ENCODE measurements at places on chromosomes 3 and 15.

GRCh38 chr3:23723930-23724329 is 81.8 kb upstream of the UBE2E1 start:
- peak; percentile 40 for DNase-seq

DNA sequence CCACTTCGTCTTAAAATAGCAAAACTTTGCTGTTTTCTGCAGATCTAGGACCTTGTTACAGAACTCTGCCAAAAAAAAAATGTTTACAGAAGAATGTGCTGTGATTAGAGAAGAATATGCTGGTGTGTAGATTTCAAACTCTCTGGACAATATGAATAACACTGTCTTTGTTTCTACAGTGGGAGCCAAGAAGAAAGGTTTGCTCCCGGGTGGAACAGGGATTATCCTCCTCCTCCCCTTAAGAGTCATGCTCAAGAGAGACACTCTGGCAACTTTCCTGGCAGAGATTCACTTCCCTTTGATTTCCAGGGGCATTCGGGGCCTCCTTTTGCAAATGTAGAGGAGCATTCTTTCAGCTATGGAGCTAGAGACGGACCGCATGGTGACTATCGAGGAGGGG is 27.3 kb downstream of the RBM6 start:
- DNase-seq = no peak

GRCh38 chr3:112046599-112046998 is 12.1 kb downstream of the TMPRSS7 start:
- no peak for DNase-seq

- no peak for DNase-seq
Measured at GRCh38 chr3:32089476-32089875, 16.9 kb upstream of the GPD1L start.

DNA sequence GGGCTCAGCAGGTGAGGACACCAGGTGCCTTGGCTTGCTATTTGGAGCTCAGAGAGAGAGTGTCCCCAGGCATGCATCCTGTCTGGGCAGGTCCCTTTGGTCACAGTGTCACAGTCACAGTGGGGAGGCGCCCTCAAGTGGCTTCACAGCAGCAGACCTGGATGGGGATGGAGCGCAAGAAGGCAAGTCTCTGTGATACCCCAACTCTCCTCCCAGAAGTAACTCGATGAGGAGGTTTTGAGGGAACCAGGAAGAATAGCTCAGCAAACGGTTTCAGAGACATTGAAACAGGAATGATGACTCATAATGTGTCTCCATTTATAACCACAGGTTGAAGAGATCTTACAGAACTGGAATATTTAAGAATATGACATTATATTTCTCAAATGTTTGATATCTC is 66.5 kb upstream of the SH3GL3 start:
- DNase-seq = peak; percentile 47

DNA sequence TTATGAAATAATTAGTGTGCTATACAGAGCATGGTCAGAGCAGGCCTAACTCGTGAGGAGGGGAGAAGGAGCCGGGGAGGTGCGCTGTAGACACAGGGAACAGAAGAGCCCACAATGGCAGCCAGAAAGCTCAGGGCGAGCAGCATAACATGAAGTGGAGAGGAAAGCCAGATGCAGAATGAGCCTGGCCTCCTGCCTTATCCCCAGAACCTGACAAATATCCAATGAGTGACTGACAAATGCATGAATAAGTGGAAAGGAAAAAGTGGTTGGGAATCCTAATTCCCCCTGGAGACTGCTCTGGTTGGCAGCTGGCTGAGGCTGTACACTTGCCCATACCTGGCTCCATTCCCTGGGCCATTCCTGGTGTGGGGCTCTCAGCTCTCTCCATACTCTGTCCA is 9.2 kb upstream of the MST1R start:
- DNase-seq = no peak

DNA sequence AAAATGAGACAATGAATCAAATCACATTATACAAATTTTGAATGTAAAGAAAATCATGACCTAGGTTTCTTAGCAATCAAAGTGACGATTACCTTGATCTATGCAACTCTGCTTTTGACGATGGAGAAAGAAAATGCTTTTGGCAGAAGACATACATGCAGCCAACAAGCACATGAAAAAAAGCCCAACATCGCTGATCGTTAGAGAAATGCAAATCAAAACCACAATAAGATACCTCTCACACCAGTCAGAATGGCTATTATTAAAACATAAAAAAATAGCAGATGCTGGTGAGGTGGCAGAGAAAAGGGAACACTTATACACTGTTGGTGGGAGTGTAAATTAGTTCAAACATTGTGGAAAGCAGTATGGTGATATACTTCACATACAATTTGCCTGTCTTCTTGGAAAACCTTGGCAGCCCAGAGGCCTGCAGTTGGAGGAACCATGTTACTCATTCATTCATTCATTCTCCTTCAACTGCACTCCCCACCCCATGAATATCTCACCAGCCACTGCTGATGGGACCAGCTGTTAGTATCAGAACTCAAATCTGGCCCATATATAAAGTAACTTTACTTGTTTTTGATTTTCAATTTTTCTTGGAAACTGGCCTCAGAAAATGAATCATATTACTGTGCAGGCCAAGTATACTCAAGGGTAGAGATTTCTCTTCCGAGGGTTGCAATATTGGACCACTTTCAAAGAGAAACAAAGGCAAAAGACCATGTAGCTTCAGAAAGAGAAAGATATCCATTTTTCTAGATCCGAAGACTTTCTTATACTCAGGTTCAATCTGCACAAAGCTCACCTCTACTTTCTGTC is 358.6 kb upstream of the ARHGEF26 start:
- no peak for DNase-seq

DNA sequence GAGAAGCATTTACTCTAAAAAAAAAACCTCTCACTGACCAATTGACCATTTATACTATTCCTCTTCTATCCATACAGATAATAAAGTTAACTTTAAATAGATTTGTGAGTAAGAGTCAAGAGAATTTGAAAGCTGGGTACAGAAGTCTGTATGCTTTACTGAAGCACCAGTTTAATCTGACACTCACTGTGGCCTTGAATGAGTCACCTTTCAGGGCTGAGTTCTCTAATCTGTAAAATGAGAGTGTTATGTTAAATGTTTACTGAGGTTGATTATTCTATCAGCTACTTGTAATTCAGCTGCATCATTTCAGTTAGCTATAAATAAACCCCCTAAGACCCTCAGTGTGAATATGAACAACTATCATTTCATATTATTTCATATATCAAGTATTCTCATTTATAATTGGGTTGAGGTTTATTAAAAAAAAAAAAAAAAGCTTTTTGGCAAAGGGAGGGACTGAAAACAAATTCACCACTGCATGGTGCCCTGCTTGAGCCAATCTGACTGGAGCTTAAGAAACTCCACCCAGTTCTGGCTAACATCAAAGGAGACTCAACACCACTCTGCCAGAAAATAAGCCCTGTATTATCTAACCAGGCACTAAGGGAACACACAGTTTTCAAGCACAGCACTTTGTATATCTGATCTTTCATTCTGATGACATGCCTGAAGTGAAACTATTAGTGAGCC is 2.8 kb downstream of the MAP4 start:
- peak; percentile 31 for DNase-seq

DNA sequence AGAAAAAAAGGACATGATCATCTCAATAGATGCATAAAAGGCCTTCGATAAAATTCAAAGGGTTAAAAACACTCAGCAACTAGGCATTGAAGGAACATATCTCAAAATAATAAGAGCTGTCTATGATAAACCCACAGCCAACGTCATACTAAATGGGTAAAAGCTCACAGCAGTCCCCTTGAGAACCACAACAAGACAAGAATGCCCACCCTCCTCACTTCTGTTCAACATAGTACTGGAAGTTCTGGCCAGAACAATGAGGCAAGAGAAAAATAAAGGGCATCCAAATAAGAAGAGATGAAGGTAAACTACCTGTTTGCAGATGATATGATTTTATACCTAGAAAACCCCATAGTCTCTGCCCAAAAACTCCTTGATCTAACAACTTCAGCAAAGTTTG is 619.7 kb upstream of the LMCD1 start:
- no peak for DNase-seq

DNA sequence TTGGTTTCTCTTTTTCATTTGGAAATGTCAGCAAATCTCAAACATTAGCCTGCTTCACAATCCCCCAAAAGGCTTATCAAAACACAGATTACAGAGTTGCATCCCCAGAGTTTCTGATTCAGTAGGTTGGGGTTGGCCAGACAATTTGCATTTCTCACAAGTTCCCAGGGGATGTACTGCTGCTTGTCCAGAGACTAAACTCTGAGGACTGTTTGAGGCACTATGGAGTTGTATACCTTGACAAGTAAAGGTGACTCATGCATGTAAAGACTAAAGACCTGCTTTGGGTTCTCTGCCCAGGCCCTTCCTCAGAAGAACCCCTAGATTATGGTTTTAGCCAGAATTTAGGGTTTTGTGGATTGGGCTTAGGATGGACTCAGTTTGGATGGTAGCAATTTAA is 151.1 kb upstream of the ARHGEF26 start:
- DNase-seq = no peak

GRCh38 chr3:58580826-58581327 is 3.7 kb upstream of the FAM107A start:
- DNase-seq = no peak

- no peak for DNase-seq
Measured at GRCh38 chr3:10408680-10409079, 87.8 kb upstream of the SEC13 start.

- DNase-seq = no peak
Measured at GRCh38 chr3:61922118-61922517, 360.7 kb downstream of the PTPRG start.

DNA sequence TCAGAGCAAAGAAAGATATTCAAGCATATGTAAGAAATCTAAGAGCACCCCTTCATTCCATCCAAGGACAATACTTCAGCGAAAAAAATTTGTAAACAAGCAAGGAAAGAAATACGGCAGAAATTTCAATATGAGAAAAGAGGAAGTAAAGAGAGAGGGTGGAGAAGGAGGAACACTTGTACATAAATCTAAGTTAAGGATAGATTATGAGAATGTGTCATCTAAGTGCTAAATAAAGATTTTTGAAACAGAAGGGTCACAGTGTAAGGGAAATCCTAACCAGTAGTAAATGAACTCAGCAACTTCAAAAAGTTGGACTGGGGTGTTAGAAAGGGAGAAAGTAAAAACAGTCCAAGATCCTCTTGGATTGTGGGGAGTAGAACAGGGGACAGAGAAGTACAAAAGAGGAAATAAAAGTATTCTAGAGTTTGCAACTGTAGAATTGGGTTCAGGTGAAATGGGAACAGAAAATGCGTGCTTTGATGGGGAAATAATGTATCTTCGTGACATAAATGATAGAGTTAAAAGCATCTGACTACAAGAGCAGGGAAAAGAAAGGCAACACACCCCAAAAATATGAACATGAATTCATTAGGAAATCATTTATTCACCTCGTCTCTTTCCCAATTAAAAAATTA is 68.5 kb upstream of the ATP13A5 start:
- DNase-seq = no peak

DNA sequence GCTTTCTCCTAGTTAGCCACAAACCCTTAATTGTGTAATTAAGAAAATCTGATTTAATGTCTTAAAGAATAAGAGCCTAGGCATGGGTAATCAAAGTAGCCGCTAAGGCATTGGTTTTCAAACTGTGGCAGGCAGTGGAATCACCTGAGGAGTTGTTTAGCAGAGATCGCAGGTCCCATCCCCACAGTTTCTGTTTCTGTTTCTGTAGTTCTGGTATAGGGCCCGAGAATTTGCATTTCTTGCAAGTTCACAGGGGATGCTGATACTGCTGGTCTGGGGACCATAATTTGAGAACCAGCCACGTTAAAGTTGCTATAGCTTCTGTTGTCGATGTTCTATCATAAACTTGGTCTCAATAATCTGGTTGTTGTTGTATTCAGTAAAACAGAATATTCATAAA is 204.3 kb downstream of the ALCAM start:
- no peak for DNase-seq

DNA sequence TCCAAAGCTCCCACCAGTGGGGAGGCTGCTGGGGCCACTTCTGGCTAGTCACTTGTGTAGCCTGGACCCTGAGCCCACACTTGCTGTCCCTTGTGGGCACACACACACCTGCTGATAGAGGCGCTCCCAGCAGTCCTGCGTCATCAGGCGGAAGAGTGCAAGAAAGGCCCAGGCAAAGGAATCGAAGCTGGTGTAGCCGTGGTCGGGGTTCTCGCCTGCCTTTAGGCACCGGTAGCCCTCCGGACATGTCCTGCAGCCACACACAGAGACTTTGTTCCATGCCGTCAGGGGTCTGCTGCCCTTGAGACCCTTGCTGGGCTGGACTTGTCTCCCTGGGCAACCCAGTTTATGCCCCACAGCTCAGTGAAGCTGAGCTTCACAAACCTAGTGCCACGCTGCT is 42.9 kb downstream of the SCN5A start:
- no peak for DNase-seq

- no peak for DNase-seq
Measured at GRCh38 chr3:45838466-45838865, 3.5 kb downstream of the LZTFL1 start.

DNA sequence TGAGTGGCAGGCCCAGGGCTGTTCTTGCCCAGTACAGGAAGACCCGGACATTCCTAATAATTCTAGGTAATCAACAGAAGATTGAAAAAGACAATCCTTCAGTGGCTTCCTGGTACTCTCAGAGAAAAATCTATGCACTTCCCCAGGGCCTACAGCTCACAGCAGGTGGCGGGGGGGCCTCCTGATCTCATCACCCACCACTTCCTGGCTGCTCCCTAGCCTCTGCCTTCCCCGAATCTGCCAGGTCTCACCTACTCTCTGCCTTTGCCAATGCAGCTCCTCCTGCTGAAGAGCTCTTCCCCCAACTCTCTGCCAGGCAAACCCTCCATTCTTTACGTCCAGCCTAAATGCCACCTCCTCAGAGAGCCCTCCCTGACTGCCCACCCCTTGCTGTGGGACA is 37.5 kb downstream of the EHD4 start:
- peak; percentile 48 for DNase-seq

DNA sequence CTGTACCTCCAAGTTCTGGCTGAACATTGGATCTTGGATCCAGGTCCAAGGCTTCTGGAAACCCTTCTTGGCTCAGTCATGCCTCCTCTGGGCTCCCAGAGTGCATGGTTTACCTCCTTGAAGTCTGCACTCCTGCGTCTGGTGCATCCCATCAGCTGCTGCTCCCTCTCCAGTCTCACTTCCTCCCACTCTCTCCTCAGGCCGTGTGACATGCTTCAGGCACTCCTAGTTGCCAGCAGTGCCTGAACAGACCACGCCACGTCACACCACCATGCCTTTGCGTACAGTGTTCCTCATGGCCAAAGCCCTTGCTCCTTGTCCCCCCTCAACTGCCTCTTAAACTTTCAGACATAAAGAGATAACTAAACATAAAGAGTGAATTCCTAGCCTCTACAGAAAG is 5.7 kb downstream of the GPR27 start:
- no peak for DNase-seq
